Activated T-helper 1 cell treated with Interleukin-2 at 50 U/mL for 16 hours (primary cell): ENCODE measurements at places on chromosomes 2 and 18.

- no peak for DNase-seq
Measured at GRCh38 chr2:5285872-5286769, 406.1 kb upstream of the SOX11 start.

DNA sequence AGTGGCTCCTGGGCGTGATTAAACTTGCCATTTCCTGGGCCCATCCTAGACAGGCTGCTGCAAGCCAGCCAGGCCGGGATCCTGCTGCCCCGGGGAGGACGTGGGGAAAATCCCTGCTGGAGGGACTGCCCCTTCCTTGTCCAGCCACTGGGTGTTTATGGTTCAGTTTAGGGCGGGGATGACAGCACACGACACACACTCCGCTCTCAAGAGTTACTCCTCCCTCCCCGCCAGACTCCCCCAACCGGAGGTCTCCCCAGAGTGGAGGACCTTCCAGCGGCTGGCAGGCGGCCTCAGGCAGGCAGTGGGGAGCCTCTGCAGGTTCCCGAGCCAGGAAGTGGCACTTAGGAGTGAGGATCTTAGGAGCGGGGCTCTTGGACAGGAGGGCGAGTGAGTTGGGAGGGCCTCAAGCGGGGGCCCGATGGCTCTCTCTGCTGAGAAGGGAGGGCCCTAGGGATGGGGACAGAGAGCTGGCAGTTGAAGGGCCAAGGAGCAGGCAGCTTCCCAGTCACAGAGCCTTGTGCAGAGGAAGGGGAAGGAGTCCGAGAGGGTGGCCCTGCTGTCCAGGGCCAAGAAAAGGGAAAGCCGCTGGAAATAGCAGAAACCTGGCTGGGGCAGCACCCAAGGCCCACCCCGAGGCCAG lies 5.7 kb upstream of the GPR35 start:
- no peak for DNase-seq

DNA sequence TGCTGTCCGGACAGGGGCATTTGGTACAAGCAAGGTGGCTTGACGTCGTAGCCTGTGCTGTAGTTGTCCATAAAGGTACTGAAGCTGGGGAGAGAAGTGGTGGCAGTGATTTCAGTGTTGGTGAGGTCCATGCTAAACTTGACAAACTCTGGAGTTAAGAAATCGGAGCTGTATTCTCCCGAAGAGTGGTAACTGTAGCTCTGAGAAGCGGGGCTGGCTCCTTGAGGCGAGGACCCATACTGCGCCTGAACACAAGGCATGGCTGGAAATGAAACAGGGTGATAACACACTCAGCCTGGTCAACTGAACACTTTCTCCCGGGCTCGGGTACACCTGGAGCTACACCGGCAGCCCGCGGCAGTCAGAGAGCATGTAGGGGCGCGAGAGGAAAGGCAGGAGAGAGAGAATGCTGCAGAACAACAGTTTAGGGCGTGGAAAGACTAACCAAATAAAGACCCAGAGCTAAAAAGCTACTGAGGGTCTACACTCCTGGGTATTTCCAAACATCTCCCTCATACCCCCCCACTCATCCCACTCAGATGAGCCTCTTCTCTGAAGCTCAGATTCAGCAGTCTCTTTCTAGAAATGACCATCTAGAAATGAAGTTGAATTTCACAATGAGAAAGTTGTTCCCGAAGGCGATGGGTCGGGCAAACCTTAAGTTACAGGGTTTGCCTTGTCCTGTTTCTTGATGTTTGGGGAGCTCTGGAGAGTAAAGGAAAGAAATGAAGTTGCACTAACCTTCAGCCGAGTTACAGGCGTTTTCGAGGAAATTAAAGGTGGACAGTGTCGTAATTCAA lies 2.4 kb downstream of the NR4A2 start:
- DNase-seq: no peak

DNA sequence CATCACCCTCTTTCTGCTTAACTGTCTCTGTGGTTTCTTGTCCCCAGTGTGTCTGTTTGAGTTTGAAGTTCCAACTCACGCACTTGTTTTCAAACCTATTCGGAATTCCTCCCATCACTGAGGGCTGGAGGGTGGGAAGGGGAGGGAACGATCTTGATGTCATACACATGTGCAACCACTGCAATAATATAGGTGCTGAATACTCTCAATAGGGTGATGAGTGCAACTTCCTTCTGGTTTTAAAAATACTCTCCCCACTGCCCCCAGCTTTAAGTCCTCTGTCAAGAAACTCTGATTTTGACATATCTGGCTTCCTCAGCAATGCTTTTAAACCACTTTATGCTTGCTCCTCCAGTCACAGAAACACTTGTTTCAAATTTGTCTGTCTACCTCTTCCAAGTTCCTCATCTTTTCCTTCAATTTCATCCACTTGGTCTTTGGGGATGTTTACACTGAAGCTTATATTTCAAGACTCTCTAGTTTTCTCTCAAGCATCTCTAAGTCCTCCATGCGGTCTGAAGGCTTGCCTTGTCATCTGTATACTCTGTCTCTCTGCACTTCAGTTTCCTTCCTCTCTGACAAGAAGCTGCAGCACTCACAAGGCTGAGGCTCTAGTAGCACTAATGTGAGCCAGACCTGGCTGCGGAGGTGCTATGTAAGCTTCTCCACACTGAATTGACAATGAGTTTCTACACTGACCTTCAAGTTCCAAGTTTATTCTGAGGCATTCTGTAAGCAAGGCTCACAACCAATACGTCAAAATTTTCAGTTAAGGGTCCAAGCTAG lies 422.3 kb downstream of the ZEB2 start:
- DNase-seq: no peak

DNA sequence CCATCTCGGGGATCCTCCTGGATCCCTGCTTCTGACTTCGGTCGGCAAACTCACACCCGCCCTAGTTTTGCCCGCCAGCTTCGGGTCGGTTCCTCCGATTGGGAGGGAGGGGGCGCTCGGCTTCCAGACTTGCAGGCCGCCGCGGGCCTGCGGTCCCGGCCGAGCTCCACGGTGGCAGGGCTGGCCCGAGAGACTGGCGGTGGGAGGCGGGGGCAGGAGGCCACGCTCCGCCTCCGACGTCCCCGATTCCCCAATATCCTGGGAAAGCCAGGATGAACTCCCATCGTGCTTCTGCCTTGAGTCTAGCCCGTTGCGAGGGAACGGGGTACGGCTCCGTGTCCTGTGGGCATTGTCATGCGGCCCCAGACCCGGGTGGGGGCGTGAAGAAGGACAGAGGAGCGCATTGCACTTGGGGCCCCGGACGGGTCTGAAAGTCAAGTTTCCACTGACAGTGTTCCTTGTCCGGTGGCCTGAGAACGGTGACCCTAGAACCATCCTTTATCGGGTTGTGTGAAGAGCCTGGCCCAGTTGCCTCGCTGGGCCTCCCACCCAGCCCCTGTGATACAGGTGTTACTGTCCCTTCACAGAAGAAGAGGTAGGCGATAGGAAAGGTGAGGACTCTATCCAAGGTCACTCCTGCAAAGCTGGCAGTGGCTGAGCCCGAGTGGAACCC lies 2.4 kb upstream of the INHBB start:
- peak; percentile 18 for DNase-seq

GRCh38 chr2:32835148-32835547 lies 111.6 kb upstream of the LTBP1 start:
- DNase-seq: no peak

GRCh38 chr18:79590191-79591031 lies 89.2 kb upstream of the CTDP1 start:
- DNase-seq: no peak

DNA sequence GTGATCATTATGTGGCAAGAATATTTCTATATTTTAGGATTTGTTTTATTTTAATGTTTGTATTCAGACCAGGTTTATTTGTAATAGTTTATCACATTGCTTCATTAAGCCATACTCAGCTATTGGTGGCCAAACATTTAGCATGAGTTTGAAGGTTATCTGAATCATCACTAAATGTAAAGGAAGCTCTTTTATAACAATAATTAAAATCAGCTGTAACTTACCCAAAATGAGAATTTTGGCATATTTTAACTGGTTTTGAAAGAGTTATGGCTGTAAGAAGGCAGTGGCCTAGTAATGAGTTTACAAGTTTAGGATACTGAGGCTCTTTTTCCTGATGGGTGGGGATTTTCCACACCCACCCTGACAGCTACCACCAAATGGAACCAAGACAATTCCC lies 177.8 kb downstream of the EN1 start:
- DNase-seq: no peak

DNA sequence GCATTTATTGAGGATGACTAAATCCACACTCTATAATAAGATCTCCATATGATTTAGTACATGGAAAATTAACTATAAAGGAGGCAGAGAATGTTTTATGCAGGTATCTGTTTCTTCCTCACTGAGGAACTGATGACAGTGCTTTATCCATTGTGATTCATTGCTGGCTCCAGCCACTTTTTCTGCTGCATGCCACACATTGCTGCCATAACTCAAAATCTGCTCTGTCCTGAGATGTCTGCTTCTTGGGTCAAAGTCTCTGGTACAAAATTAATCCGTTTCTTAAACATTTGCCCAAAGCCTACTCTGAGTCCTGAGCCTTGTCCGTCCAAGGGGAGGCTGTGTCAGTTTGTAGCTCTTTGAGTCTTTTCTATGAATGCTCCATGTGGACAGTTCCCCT lies 15.5 kb upstream of the ARHGAP28 start:
- no peak for DNase-seq

GRCh38 chr2:33034784-33035183 lies 88.0 kb downstream of the LTBP1 start:
- no peak for DNase-seq

GRCh38 chr2:86226070-86226469 lies 26.8 kb downstream of the MRPL35 start:
- no peak for DNase-seq

DNA sequence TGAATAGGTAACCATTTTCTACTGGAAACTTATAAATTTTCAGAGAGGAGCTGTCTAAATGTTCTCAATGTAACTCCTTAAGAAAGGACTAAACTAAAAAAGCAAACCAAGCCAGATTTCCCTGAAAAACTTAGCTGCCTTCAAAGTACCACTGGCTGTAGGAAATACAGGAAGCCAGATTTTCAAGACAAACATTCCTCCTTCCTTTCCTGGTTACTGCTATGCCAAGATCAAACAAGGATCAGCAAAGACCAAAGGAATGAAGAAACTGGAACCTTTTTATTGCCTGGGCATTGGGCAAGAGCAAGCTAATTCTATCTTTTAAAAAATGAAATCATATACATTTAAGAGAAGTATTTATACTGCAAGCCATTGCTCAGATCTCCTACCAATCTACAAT lies 212.7 kb downstream of the DYM start:
- no peak for DNase-seq

DNA sequence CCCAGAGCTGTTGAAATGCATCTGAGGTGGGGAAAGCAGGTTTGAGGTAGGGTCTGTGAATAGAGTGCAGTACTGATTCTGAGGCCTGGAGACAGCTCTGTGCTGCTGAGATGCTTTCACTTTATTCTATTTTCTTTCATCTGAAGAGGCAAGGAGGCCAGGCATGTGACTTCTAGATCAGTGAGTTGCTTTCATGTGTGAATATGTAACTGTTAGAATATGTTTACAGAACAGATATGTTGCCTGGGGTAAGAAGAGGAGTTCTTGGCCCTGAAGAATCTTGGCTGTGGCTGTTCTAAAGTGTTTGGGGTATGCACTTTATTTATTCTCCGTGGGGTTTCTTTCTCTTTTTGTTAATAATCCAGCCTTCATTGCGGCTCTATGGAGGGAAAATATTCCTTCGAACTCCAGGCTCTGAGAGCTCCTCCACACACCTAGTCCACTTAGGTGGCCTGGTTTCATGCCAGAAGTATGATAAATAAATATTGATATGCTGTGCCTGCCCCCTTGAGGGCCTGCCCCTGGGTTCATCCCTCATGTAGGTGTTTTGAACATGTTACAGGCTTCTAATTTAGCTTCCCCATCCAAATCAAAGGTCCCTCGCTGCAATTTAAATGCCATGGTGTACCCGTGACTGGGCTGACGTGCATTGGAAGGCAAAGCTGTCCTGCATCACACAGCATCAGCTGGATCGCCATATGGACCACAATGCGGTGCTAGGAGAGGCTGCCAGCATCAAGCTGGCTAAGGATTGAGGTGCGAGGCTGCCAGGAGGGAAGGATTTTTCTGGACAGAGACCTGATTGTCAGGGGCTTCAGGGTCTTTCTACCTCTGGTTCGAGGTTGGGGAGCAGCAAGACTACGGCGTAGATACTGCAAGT lies 102.9 kb downstream of the PRKCE start:
- no peak for DNase-seq

DNA sequence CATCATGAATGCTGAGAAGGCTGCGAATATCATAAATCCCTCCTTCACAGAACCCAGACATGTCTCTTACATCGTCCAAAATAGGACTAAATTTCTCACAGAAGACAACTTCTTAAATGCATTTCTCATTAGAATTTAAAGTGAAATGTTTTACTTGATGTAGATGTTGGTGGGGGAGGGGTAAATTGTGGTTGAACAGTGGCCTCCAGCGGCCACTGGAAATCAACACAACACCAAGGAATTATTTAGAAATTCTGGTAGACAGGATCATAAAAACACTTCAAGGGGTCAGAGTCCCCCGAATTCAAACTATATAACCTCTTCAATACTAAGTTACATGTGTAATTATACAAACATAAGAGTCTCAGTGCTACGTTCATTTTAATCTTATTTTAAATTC lies 135.9 kb downstream of the ABCA12 start:
- no peak for DNase-seq

DNA sequence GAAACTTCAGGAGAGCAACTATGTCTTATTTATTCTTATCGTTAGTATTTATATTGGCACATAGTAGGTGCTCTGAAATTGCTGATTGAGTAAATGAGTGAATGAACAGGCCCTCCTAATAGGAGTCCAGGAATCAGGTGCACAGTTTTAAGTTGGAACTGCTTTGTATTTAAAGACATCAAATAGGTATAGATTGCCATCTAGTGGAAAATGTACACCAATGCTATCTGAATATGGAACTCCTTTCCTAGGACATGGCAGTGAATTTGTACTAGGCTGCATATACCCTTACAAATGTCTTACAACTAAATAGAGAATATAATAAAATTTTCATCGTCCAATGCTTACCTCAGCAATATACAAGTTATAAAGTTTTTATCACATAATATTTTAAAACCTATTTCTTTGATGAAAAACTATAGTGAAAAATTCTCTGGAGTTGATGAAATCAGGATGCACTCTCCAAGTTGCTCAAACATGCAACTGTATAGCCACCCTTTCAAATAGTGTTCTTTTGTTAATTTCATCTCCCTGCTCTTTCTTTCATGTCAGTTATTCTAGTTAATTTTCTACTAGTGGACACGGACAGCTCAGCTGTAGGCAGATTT lies 318.9 kb upstream of the SYT4 start:
- DNase-seq: no peak

DNA sequence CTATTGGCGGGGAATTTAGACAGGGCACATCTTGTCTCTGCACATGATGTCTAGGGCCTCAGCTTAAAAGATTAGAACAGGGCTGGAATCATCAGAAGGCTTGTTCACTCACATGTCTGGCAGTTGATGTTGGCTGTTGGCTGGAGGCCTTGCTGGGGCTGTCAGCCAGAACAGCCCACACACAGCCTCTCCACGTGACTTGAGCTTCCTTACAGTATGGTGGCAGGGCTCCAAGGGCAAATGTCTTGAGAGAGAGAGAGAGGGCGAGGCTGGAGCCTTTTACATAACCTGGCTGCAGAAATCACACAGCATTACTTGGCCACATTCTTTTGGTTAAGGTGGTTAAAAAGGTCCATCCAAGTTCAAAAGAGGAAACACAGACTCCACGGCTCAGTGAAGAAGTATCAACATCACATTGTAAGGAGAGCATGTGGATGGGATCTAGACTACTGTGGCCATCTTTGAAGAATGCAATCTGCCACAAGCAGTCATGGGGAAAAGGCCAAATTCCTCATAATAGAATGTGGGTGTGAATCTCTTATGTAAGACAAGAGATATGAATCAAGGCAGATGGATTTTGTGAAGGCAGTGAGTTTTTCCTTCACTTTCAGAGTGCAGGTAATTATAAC lies 30.4 kb downstream of the SRSF7 start:
- DNase-seq: no peak
